ENCODE measurements at places on chromosomes 4 and X.

DNA sequence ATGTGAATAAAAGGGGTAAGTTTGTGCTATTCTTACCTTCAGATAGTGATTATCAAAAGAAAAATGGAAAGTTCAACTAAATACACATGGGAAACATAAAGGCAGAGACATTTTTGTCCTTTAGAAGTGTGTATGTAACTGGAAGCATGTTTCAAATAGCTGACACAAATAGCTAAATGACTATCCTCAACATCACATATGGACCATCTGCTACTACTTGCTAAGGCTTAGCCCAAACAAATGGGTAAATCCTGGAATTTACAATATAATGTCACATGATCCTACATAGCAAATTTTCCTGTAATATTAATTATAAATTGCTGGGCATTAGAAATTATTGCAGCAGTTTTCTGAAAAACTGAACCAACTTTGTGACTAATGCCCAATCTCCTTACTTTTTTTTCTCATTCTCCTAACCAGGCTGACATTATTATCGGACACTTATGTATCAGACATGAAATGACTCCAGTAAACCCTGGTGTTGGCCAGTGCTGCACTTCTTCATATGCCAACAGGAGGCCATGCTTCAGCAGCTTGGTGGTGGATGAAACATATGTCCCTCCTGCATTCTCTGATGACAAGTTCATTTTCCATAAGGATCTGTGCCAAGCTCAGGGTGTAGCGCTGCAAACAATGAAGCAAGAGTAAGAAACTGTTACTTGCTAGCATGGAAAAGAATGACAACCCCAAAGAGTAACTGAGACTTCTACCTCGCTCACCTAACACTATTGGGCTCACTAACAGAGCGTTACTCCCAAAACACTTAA is 16.1 kb downstream of the AFP start:
- no peak for DNase-seq

GRCh38 chr4:173546776-173547175 is 16.7 kb upstream of the HAND2 start:
- DNase-seq = no peak

DNA sequence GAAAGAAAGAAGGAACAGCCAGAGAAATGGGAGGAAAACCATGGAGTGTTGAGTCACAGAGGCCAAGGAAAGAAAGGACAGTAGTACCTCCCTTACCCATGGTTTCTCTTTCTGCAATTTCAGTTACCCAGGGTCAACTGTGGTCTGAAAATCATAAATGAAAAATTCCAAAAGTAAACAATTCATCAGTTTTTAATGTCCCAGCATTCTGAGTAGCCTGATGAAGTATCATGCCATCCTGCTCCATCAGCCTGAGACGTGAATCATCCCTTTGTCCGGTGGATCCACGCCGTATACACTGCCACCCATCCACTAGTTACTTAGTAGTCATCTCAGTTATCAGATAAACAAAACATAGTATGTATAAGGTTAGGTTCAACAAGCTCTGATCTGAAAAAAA is 114.2 kb downstream of the COMMD8 start:
- DNase-seq = no peak

- no peak for DNase-seq
These were observed 821.7 kb upstream of the FTHL17 start for GRCh38 chrX:31893525-31893924.

DNA sequence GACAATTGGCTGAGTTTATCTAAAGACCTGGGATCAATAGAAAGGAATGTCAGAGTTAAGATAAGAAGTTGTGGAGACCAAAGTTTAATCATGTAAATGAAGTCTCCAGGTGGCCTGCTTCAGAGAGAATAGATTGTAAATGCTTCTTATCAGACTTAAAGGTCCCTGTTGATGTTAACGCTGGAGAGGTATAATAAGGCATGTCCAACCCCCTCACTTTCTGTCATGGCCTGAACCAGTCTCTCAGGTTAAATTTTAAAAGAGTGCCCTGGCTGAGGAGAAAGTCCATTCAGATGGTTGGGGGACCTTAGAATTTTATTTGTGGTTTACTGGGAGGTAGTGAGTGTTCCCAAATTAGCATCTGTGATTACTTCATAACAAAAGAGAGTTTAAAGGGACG is 86.7 kb downstream of the AKAP4 start:
- DNase-seq = no peak

DNA sequence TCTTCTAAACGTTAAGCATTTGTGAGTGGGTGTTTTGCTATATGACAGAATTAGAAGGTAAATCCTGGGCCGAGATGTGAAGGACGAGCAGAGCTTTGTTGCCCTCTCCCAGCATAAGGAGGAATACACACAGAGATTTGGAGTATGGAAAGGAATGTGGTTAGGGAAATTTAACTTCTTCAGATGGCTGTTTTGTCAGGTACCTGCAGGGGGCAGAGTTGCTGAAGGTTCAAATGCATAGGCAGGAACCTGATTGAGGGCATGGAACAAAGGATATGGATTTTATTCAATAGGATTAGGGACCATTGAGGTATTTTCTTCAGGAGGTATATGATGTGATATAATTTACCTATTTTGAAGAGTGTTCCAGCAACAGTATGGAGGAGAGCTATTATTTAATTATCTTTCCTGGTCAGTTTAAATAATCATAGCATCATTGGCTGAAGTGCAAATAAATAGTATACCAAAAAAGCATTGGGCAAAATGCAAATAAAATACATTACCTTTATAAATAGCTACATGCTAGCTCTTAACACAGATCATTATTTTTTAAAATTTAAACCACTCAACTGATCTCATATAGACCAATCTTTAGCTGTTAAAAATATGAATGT is 143.6 kb downstream of the SLIT2 start:
- no peak for DNase-seq

DNA sequence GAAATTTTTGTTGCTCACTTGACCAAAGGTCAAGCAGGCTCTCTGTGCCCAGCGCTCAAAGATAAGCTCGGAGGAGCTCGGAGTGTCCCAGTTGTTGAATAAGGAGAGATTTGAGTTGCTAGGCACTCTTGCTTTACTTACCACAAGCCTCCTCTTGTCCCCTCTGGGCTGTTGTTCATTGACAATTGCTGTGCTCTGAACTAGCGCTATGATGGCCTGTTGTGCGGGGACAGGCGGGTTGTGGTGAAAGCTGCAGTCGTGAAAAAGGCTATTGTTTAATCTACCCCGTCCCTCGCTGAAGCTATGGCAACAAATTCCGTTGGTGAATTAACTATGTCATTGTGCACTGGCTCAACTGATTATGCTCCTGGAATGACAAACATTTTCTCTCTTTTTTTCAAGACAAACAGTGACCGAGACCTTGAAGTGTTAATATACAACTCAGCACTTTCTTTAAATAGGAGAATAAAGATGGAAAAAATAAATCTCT is 21.0 kb upstream of the POLA1 start:
- no peak for DNase-seq
